ENCODE measurements at places on chromosomes 12 and 14.

DNA sequence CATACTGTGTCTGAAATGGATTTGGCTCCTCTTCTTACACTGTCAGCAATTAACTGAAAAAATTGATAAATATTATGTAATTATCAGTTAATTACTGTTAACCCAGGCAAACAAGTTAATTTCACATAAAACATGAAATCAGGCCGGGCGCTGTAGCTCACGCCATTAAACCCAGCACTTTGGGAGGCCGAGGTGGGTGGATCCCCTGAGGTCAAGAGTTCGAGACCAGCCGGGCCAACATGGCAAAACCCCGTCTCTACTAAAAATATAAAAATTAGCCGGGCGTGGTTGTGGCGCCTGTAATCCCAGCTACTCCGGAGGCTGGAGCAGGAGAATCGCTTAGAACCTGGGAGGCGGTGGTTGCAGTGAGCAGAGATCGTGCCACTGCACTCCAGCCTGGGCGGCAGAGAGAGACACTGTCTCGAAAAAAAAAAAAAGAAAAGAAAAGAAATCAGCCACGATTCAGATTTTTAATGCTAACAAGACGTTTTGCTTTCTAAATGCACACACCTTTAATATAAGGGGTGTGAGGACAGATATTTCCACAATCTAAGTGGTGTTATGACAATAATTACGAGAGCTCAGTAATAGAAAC is 473 bp upstream of the TMEM19 start:
- no peak for DNase-seq

- DNase-seq, result no peak
Measured at GRCh38 chr12:19707948-19708409, 268.7 kb downstream of the AEBP2 start.

DNA sequence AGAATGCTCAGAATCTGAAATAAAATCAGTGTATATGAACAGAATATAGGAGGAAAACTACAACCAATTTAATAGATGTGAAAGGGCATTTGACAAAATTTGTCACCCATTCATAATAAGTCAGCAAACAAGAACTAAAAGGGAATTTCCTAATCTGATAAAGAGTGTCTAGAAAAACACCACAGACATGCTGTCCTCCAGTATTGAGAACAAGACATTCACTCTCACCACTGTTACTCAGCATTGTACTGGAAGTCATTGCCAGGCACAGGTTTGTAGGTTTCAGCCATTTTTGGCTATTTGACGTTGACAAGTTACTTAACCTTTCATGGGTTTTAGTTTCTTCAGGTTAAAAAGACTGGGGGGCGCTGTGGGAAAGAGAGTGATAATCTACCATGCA is 13.2 kb downstream of the EIF2S1 start:
- DNase-seq, result no peak

DNA sequence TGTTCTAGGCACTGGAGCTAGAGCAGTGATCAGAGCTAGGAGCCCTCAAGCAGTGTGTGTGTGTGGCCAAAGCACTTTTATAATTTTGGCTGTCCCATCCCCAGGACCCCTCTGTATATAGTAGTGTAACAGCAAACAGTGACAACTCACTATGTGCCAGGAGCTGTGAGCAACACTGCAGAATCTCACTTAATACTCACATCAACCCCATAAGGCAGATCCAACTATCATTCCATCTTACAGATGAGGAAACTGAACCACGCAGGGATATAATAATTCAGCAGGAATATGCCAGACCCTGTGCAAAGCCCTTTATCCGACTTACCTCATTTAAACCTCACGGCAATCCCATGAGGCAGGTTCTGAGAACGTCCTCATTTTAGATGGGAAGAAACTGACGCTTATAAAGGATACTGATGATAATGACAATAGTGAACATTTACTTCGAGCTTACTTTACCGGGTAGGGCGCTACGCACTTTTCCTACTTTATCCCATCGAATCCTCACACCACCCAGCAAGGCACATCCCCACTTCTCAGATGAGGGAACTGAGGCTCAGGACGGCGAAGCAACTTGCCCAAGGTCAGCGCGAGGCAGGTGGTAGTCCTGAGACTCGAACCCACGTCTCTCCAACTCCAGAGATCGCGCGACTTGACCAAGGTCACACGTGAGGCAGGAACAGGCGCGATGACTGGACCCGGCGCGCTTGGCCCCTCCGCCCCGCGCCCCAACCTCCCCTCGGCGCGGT is 687 bp downstream of the RAB35 start:
- peak; percentile 22 for DNase-seq

DNA sequence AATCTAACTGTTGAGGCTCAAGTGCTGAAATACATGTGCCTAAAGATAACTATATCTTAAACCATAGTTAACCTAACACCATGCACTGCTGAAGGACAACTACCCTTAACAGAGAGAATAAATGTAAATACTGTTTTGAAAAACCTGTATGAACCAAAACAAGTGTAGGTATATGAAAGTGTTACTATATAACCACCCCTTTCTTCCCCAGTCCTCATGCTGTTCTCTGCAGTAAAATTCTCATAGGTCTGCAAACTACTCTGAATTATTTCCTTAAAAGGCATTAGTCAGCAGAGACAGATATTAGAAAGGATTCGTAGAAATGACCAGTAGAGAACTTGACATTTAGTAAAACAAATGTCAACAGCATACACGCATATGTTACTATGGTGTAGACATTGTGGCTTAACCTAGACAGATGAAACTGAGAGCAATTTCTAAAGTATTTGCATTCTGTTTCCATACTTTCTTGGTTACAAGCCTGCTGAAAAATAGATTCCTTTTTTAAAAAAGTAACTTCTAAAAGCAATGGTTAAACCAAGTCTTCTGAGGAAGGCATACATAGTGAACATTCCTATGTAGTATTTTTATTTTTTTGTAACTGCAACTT is 13.9 kb downstream of the CSRP2 start:
- DNase-seq, result no peak

- DNase-seq, result no peak
Measured at GRCh38 chr12:74775276-74775675, 237.6 kb downstream of the ATXN7L3B start.

DNA sequence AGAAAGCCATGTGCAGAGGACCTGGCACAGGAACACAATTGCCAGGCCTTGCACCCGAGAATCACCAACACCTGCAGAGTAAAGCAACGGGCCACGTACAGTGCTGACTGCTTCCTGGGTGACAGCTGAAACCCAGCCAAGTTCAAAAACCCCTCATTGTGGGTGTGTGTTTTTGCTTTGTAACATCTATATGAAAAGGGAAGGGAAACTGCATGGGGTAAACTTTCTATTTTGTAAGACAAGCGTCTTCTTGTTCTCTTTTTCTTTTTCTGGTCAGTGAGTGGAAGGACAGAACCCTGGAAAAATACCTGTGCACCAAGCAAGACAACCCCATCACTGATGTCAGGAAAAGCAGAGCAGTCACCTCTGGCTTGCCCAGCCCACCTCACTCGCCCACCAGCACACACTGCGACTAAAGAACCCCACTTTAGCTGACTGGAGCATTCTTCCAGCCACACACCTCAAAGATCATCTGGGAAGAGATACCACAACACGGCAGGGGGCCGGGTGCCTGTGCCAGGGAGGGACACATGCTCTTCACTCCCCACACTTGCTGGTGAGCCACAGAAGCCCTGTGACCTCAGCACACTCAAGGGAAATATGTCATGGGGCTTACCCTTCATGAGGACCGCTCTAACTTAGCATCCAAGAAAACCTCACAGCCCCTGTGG is 172.3 kb downstream of the NDUFA12 start:
- no peak for DNase-seq

GRCh38 chr12:131456301-131457027 is 254.4 kb upstream of the SFSWAP start:
- DNase-seq, result no peak

DNA sequence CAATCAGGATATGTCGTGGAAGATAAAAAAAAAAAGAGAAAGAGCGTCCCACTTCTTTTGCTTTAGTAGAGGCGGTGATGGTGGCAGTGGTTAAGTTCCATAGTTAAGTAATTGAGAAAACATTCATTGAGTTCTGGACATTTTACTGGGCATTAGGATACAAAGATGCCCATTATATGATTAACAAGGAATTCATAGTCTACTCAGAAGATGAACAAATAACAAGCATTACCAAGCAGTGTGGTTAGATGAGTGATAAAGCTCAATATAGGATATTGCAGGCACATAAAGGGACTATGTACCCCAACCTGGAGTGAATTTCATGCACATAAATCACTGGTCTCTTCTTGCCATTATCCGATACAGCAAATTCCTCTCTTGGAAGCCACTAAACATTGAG is 53.7 kb downstream of the ALG10B start:
- DNase-seq, result no peak

GRCh38 chr12:3973269-3973884 is 100.2 kb upstream of the PARP11 start:
- DNase-seq, result no peak

DNA sequence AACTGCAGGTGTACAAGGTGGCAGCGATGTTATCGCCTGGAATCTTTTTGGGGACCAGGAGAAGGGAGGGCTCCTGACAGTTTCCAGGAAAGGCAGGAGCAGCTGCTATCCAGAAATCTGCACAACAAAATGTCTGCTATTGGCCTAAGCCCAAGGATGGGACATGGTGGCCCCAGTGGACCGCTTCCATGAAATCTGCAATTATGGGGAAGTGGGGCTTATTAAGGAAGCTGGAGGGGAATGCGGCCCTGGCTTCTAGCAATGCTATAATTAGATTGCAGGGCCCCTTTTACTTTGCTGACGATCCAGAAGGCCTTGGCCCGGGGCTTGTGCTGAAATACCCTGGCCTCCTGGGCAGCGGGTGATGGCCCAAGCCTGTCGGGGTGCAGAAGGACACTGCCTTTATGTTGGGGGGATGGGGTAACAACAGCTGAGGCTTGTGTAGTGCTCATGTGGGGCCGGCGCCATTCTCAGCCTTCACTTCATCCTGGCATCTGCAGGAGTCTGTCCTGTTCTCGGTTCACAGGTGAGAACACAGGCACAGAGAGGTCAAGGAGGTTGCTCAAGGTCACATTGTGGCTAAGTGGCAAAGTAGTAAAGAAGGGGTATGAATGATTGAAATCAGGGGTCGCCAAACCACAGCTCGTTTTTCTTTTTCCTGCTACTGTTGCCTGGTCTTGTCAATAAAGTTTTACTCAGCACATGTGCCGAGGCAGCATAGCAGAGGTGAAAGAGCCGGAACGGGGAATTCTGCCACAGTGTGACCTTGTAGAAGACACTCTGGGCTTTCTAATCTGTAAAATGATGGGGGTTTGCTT is 153.5 kb downstream of the RBM19 start:
- DNase-seq, result no peak

- DNase-seq, result no peak
Measured at GRCh38 chr12:80422550-80422949, 21.5 kb upstream of the PTPRQ start.

- DNase-seq, result no peak
Measured at GRCh38 chr12:40324261-40324660, 99.5 kb downstream of the LRRK2 start.

DNA sequence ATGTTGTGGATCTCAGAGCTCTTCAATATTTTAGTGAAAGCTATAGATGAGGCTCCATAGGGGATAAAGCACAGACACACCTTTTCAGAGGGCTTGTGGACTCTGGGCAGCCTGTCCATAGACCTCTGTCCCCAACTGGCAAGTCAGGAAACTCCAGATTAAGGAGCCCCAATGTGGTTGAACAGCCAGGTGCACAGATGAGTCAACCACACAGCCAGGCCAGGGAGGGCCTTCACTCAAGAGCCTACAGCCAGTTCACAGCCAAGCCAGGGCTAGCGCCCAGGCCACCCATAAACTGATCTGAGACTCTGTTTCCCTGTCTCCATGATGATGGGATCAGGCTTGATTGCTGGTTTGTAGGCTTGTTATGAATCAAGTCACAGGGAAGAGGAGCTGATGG is 1.0 kb upstream of the BDKRB2 start:
- DNase-seq, result no peak

DNA sequence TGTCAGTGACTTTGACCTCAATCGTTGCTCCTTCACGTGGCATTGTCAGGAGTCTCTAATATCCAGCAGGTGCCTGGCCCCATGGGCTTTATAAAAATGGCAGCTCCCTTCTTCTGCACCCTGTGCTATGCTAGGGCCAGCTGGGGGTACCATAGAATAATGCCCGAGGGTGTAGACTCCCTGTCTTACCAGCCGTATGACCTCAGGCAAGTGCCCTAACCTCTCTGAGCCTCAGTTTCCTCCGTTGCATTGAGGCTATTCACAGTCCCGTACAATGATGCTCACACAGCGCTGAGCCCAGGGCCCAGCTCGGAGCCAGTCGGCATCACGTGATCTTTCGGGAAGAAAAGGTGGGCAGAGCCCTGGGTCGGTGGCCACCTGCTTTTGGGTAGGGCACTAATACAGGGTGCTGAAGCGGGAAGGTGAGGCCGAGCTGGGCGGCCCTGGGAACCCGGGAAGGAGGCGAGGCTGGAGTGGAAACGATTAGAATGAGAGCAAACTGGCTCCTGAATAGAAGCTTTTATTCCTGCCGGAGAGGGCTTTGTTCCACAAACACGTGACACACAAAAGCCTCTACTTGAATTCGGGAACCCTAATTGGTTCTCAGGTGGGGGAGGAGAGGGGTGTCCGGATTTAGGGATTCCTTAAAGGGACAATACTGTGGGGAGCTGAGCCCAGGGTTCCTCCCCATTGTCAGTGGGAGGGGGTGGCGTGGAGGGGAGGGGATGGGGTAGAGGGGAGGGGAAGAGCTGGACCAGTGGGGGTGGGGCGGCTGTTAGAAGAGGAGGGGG is 19.9 kb upstream of the MSI1 start:
- DNase-seq, result no peak

DNA sequence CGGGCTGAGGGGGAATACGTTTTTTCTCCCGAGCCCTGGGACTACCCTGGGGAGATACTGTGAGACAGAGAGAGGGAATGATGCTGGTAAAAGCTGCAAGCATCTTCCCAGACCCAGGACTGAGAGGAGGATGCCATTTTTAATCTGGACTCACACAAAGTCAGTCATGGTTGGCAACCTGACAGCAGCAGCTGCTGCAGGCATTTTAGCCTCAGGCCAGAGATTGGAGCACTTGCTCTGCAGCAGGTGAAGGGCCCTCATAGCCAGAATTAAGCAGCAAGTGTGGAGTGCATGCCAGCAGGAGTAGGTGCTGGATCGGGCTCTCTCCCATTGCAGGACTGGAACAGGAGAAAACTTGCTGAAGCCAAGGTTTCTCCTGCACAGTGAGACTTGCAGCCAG is 361.1 kb upstream of the CLEC14A start:
- DNase-seq, result no peak

DNA sequence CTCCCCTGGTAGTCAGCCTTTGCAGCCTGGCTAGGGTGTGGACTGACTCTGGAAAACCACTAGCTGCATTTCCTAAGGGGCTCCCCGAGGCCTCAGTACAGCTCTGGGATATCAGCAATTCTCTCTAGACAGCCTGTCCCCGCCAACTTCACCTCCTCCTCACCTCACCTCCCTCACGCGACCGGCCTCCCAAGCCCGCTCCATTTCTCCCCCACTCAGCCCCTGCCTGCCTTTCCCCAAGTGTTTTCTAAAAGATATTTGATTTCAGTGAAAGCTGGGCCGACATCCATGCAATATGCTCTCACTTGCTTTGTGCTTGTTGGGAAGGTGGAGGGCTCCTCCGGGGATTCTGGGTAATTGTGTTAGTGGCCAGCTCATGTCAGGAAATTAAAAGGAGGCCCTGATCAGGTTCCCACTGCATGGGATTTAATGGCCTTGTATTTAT is 91.8 kb downstream of the ESRRB start:
- no peak for DNase-seq

GRCh38 chr14:97491697-97492096 is 694.5 kb downstream of the VRK1 start:
- no peak for DNase-seq

Data from hematopoietic multipotent progenitor cell treated with erythropoietin and hydrocortisone succinate and interleukin-3 and kit ligand, for 15 days (in vitro differentiated cells).